SW 1271 (cell line): ENCODE measurements at places on chromosomes 16 and 17.

GRCh38 chr17:81832608-81833159 lies 407 bp downstream of the MCRIP1 start:
- DNase-seq, result no peak

- DNase-seq, result no peak
Observed at GRCh38 chr16:9357829-9358228, 266.4 kb downstream of the HAPSTR1 start.

- DNase-seq, result no peak
Observed at GRCh38 chr17:20254541-20254940, 212.8 kb downstream of the LGALS9B start.

- no peak for DNase-seq
Observed at GRCh38 chr16:80390871-80391489, 149.8 kb upstream of the DYNLRB2 start.

DNA sequence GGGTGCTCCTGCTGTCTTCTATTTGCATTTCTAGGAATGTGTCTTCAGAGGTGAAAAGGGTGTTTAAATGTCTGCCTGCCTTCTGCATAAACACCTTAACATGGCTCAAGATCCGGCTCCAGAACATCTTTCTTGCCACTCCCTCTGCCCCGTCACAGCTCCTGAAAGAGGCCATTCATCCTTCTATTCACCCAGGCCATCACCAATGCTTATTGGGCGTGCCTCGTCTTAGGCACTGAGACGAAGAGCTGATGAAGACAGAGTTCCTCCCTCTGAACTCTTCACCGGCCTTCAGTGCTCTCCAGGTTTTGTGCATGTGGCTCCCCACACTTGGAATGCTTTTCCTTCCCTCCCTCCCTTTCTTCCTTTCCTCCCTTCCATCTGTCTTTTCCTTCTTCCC lies 386.7 kb downstream of the UTP18 start:
- DNase-seq, result no peak

- no peak for DNase-seq
Observed at GRCh38 chr16:82582975-82583374, 43.8 kb upstream of the CDH13 start.

GRCh38 chr17:9170853-9171252 lies 149.5 kb downstream of the NTN1 start:
- DNase-seq, result no peak

- DNase-seq, result peak; percentile 85
Observed at GRCh38 chr17:39235555-39236449, 10.1 kb upstream of the STAC2 start.

DNA sequence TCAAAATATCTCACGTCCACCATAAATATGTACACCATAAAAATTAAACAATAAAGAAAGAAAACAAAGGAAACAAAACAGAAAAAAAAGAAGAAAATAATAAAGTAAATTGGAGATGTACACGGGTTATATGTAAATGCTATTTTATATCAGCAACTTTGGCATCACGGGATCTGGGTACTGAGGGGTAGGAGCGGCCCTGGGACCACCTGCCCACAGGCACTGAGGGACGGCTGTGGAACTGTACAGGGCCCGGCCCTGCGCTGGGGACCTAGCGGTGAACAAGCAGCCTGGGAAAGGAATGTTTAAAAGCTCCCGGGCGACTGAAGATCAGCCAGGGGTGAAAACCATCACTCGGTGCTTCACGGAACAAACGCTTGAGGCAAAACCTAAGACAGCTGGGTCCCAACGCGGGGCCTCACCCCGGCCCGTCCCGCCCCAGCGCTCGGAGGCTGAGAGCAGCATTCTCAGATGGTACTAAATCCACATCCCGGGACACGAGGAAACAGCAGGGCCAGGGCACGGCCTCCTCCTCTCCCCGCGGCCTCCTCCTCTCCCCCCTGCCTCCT lies 31.2 kb downstream of the NXN start:
- no peak for DNase-seq

GRCh38 chr16:78137782-78138616 lies 38.5 kb downstream of the WWOX start:
- DNase-seq, result no peak

DNA sequence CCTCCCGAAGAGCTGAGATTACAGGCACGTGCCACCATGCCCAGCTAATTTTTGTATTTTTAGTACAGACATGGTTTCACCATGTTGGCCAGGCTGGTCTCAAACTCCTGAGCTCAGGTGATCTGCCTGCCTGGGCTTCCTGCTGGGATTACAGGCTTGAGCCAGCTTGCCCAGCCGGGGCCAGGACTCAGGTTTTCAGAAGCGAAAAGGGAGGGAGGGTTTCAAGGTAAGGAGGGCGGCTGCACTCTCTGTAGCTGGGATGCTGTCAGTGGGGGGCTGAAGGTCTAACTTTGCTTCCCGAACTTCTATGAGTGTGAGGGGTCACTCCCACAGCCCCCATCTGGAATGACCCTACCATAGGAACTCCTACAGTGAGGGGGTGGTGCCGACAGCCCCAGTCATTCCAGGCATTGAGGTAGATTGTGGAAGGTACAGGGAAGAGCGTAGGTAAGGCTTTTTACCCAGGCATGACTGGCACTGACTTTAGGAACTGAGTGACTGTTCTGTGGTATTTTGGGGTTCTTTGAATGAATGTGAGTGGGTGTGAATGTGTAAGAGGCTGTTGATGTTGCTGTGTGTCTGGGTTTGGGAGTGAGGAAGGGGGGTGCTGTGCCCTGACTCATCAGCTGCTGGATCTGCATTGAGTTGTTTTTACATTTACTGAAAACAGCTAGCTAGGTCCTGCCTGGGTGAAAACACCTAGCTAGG lies 3.8 kb upstream of the C1QL1 start:
- no peak for DNase-seq

DNA sequence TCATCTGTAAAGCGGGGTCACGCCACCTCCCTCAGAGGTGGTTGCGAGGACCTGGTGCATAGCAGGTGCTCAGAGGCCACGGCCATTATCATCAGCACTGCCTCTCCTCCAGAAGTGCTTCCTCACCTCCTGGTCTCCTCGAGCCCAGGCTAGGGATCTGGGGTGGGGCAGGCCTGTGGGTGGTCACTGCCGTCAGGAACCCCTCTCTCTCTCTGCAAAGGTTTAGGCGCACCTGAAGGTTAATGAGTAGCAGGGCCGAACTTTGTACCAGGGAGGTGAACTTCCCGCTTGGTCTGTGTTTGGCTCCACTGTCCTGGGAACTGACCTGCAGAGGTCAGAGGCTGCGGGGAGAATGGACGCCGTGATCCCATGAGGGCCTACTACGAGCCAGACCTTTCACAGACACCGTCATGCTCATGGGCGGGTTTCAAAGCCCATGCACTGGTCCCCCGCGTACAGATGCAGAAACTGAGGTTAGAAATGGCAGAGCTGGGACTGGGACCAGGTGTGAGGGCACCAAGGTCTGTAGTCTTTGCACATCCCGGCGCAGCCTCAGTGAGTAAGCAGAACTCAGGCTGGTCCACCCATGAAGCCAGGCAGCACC lies 13.8 kb downstream of the JUP start:
- no peak for DNase-seq

GRCh38 chr16:10525214-10525825 lies 55.1 kb downstream of the EMP2 start:
- no peak for DNase-seq

DNA sequence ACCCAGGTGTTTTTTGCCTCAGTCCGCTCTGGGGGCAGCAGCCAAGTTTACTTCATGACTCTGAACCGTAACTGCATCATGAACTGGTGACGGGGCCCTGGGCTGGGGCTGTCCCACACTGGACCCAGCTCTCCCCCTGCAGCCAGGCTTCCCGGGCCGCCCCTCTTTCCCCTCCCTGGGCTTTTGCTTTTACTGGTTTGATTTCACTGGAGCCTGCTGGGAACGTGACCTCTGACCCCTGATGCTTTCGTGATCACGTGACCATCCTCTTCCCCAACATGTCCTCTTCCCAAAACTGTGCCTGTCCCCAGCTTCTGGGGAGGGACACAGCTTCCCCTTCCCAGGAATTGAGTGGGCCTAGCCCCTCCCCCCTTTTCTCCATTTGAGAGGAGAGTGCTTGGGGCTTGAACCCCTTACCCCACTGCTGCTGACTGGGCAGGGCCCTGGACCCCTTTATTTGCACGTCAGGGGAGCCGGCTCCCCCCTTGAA lies 2.1 kb upstream of the C17orf107 start:
- DNase-seq, result no peak

GRCh38 chr16:84650062-84650991 lies 2.0 kb downstream of the KLHL36 start:
- DNase-seq, result no peak

DNA sequence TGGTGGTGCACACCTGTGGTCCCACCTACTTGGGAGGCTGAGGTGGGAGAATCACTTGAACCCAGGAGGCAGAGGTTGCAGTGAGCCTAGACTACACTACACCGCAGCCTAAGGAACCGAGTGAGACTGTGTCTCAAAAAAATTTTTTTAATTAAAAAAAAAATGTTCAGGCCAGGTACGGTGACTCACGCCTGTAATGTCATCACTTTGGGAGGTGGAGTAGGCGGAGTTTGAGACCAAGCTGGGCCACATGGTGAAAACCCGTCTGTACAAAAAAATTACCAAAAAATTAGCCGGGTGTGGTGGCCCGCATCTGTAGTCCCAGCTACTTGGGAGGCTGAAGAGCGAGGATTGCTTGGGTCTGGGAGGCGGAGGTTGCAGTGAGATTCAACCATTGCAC lies 3.6 kb upstream of the FAM222B start:
- no peak for DNase-seq

DNA sequence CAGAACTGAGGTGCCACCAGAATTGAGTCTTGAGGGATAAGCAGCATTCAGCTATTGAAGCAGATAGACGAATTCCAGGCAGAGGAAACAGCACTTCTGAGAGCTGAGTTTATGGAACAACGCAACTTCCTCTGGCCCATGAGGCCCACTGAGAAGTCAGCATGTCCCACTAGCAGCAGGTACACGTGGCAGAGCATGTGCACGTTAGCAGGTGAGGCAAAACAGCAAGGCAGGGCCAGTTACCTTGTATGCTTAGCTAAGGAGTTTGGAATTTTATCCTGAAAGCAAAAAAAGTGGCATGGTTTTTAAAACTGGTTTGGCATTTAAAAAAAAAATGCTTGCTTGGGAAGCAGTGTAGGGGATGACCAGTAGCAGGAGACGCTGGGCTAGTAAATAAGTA lies 305.6 kb downstream of the CPPED1 start:
- DNase-seq, result no peak

DNA sequence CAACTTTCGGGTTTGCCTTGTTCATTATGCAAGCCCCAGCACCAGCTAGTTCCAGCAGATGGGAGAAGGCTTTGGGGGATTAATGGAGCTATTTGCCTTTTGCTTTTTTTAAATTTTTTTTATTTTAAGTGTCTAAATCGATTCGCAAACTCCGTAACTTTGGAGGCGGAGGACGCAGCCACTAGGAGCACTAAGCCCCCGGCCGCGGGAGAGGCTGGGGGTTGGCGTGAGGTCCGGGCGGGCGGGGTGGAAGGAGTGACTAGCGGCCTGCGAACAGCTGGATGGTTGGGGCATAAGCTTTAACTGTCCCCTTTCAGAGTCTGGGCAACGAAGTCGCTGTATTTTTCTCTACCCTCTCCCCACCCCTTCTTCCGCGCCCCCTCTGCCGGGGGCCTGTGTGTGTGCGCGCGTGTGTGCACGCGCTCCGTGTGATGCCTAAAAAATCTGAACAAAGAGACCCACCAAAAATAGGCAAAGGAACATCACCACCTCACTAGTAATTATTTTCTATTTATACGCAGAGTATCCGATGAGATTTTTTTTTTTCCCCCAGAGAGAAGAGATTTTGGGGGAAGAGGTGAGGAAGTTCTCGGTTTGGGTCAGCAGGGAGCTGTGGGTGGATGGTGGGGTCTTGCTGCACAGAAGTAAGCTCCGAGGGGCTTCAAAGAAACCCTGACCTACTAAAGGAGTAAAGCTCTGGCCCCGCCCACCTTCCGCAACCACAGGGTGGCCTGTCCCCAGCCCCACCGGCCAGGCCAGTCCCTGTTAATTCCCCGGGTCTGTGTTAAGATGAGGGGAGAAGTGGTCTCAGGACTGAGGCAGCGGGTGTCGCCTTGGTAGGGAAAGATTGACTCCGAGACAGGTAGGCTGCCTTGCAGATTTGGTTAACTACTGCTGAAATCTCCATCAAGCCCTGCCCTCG lies 2.3 kb downstream of the SHISA9 start:
- no peak for DNase-seq

DNA sequence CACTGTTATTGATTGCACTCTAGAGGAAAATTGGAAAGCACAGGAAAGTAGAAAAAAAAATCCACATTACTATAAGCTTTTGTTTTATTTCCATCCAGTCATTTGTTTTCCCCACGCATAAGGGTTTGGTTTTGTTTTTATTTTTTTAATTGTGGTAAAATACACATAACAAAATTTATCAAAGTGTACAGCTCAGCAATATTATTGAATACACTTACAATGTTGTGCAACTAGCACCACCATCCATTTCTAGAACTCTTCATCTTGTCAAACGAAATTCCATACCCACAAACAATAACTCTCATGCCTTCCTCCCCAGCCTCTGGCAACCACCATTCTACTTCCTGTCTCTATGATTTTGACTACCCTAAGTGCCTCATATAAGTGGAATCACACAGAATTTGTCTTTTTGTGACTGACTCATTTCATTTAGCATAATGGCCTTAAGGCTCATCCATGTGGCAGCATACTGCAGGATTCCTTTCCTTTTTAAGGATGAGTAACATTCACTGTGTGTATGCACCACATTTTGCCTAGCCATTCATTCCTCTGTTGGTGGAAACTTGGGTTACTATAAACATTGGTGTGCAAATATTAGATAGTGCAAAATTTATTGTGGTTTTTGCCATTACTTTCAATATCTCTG lies 11.1 kb downstream of the SPPL2C start:
- no peak for DNase-seq

DNA sequence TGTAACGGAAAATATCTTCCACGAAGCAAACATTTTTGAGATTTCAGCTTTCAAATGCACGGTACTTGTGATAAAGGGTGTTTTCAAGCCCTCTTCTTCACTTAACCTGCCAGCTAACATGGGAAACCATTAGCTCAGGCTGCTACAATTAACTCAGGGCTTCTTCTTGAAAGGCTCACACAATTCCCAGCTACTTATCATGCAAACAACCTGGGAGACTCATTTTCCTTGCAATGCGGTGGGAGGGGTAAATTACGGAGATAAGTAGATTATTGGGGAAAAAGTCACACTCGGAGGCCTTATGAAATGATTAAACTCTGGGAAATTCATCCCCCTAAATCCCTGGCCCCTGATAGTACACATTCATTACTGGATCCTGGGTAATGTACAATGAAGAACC lies 266.4 kb downstream of the STX8 start:
- no peak for DNase-seq

GRCh38 chr17:57017625-57018024 lies 39.7 kb downstream of the SCPEP1 start:
- no peak for DNase-seq

DNA sequence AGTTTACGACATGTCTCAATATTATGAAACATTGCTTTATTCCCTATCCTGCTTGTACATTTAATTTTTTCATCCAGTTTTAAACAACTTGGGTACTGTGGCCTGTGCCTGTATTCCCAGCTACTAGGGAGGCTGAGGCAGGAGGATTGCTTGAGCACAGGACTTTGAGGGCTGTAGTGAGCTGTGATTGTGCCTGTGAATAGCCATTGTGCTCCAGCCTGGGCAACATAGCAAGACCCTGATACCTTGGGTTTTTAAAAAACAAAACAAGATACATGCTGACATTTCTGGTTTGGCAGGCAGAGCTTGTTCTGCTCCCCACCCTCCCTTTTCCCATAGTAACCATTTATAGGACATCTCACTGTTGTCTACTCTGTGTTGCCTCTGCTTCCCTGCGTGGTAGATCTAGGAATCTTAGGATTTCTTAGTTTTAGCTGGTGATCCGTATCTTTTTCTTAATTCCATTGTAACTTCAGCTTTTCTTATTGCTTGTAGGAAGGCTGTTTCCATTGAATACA lies 35.6 kb downstream of the TENT4B start:
- DNase-seq, result no peak
